ENCODE measurements at places on chromosomes 16 and 17.

DNA sequence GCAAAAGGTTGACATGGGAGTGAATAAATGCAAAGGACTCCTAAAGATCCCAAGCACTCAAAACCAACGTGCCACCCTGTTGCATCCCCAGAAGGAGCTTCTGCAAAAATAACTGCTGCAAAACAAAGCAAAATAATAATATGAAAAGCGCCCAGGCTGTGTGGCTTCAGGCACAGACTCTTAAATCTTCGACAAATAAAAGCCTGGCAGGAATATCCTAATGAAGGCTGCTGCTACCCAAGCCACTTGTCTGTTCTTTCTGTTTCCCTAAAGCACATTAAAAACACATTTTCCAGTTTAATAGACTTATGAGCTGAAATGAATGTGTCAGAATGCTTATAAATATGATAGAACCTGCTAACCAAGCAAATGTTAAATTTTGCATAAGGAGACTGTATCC, 154.0 kb downstream of the SLC39A11 start:
- DNase-seq: no peak

DNA sequence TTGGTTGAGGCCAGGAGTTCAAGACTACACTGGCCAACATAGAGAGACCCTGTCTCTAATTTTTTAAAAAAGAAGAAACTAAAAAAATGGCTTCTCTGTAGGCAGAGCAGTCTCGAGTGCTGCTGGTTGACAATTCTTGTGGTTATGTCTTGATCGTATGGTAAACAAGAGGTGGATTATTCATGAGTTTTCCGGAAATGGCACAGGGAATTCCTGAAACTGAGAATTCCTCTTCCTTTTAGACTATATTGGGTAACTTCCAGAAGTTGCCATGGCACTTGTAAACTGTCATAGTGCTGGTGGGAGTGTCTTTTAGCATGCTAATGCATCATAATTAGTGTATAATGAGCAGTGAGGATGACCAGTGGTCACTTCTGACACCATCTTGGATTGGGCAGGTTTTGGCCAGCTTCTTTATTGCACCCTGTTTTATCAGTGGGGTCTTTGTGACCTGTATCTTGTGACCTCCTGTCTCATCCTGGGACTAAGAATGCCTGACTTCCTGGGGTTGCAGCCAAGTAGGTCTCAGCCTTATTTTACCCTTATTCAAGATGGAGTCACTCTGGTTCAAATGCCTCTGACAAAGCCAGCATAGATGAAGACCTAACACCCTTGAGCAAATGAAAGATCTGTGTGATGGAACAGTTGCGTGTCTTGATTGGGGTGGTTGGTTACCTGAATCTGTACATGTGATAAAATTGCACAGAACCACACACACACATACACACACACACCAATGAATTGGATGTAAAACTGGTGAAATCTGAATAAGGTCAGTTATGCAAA, 30.2 kb downstream of the BMERB1 start:
- no peak for DNase-seq

GRCh38 chr17:47335101-47335936, 11.6 kb downstream of the EFCAB13 start:
- no peak for DNase-seq

- DNase-seq: no peak
Observed at GRCh38 chr16:19478505-19478904, 43.4 kb downstream of the GDE1 start.

DNA sequence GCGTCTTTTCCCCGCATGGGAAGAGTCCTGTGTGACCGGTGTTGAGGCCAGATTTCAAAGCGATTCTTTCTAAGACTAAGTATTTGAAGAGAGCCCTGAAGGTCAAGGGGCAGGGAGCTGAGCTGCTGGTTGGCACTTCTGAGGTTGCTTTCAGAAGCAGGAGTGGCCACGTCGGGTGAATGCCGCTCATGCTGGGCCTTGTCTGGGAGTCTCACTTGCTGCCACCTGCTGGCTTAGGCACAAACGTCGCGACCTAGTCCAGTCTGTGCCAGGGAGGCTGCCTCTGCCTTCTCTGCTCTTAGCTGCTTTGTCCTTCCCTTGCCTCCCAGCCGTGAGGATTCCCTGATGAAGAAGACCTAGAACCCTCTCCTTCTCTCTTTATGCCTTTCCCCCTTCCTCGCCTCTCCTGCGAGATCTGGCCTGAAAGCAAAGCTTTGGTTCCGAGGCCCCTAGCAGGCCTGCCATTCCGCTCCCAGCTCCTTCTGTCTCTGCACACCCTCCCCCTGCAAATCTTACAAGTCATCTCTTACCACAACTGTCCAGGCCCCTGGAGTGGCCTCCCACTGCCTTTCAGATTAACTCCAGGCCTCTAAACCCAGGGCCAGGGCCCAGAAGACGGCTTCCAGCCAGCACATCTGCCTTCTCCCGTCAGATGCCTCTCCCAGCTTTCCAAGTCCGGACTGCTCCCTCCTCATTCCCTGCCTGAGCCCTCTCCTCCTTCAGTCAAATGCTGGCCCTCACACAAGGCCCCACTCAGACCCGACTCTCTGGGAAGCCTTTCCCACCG, 11.4 kb downstream of the CTNS start:
- peak; percentile 25 for DNase-seq

DNA sequence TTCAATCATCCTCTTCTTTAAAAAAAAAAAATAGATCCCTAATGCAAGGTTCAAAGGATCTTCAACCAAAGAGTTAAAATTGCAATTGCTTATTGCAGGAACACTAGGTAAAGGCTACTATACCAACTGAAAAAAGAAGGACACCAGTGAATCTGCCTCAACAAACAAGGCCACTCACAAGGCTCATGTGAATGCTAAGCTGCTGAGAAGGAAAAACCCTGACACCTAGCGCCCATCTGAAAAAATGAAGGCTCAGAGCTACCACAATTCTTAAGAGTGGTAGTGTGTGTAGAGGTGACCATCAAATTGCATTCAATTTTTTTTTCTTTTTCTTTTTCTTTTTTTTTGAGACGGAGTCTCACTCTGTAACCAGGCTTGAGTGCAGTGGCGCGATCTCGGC, 201.6 kb upstream of the C17orf78 start:
- DNase-seq: peak; percentile 65

DNA sequence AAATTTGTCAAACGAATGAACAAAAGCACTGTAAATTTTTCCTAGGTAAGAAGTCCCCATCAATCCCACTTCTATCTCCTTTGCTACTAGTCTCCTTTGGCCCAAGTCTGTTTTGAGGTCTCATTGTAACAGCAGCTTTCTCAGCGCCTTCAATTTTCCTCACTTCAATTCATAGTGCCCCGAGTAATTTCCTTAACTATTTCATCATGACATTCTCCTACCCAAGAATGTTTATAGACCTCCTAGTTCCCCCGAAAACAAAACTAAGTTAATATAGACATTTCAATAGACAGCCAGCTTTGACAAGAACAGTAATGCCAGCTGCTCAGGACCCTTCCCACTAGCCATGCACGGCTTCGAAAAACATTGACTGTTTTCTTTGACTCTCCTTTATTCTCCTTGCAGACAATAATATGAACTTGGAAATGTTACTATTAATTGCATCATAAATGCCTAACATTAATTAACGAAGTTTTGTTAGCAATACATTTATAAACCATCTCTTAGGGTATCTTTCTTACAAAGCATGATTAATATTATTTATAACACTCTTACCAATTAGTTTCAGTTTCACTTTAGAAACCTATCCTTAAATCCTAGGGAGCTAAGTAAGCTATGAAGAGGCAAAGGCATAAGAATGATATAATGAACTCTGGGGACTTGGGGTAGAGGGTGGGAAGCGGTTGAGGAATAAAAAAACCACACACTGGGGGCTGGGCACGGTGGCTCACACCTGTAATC, 22.8 kb downstream of the GLG1 start:
- DNase-seq: no peak

DNA sequence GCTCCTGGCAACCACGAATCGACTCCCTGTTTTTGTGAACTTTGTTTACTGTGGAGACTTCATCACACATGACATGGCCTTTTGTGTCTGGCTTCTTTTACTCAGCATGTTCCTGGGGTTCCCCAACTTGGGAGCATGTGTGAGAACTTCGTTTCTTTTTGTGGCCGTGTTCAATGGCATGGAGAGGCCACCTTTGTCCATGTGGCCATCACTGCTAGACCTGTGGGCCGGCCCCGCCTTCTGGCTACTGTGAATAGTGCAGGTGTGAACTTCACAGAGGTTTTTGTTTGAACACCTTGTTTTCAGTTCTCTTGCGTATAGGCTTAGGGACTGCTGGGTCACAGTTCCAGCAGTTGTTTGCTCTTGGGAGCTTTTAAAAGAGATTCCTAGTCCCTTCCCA, 5.7 kb upstream of the SLC38A8 start:
- no peak for DNase-seq

GRCh38 chr17:336110-337021, 16.2 kb downstream of the RPH3AL start:
- no peak for DNase-seq

DNA sequence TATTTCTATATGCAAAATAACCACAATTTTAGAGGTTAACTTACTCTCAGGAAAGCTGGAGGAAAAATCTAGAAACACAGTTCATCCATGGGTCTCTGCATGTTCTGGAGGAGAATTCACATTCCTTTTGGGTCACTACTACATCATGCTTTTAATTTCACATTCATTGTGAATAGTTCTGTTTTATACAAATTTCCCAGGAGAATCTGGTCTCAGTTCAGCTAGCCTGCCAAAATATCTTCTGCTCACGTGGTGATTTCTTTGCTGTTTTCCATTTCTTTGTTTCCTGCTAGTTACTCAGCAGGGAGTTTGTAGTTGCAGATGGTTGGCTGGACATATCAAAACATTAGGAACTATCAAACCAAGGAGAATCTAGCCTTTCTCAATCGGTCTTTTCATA, at the start of gene ABCA9:
TSS of gene ABCA9 (minus strand) at position 106 of the 400 bp plus-strand sequence. CDS start 9,801 bp downstream, outside the sequence.
- no peak for DNase-seq

GRCh38 chr17:77610972-77611521, 347.5 kb upstream of the TNRC6C start:
- DNase-seq: no peak

DNA sequence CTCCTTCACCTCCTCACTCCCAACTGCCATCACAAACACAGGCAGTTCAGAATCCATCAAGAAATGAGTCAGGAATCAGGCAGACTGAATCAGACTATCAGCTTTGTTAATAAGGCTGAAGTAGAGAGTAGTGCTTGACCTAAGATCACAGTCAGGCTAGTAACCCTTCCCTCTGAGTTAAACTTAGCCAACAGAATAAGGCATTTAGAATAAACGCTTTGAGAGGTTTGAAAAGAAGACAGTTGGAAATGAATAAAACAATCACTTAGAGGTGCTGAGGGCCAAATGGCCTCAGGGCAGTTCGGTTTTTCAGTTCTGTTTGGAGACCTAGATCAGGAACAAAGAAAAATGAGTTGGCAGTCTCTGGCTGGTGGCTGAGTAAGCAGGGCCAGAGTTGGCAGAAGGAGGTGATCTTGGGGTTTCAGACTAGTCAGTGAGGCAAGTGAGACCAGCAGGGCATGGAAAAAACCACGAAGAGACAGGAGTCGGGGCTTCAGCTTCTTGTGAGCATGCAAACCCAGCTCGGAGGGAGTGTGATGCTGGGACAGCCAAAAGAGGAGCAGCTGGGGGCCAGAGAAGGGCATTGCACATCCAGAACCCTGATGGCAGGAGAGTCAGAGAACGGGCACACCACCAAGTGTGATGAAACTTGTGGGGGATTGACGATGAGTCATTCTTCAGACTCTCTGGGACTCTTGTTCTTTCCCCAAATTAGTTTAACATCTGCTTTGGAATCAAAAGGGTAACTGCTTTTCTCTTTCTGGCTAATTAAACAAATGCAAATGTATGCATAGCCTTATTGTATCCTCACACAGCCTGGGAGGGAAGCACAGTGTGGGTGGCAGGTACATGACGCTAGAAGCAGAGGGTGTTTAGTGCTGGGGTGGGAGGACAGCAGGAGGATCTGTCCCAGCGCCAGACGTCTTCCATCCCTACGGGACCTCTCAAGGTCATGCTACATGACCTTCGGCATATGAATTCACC, 54.8 kb downstream of the SPECC1 start:
- peak; percentile 57 for DNase-seq

DNA sequence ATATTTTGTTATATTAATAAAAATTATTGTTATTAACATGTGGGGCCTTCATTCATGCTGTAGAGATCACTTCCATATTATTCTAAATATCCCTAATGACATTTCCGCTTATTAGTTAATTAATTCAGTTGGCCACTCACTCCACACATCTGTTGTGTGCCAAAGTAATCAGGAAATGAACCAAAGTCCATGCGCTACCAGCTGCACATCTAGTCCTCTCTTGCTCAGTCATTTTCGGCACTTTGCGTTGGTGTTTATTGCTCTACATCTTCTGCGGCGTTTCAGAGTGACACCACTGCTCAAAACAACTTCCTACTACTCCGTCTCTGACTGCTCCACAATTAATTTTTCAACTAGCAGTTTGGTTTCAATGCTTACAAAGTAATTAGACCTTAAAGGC, 101.4 kb upstream of the ZFHX3 start:
- DNase-seq: no peak

DNA sequence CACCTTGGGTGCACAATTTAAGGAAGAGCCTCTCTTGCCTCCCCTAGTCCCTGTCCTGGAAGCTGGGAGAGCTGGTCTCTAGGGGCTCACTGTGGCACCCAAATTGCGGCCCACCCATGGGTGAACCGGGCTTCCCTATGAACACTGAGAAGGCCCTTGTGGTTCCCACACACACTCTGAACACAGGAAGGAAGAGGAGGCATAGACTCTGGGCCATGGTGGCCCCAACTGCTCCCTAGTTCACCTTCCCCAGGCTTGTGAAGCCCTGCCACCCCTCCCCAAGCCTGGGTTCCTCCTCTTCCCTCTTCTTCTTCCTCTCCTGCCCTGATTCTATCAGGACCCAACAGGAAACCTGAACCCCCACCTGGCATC, 10.5 kb downstream of the SREBF1 start:
- DNase-seq: no peak

DNA sequence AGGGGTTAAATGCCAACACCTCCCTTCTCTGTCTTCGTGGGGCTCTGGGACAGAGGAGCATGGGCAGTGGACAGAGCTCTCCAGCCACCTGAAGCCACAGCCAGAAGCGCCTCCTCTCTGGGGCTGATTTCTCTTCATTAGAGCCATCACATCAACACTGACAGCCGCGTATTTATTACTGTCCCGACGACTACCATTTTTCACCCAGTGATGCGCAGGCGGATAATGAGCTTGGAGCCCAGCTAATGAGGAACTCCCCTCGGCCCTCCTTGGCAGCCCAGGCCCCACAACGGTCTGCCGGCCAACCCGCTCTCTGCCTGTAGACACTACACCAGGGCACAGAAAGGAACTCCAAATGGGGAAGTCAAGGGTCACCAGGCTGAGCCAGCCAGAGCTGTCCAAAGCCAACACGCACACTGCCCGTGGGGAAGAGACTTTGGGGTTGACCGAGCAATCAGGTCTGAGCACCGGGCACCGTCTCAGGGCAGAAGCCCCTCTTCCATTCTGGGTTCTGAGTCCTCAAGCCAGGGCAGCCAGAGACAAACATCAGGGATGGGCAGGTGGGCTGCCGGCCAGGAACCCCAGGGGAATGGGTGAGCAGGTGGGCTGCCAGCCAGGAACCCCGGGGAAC, 13.2 kb downstream of the SDK2 start:
- no peak for DNase-seq

DNA sequence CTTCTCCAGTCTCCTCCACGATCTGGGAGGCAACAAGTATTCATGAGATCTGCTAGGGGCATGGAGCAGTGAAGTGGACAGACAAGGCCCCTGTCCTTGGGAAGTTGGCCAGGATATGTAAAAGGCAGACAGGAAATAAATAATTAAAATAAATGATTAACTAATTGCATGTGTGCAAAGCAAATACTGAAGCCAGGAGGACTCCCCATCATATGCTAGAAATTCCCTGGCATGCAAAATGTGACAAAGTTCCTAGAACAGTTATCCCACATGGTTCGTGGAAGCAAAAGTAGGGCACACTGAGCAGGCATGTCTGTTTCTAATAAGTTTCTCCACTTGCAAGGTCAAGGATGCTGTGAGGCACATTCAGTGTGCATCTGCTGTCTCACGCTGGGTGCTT, 86.8 kb downstream of the CDYL2 start:
- DNase-seq: no peak

Measured in dorsolateral prefrontal cortex (tissue), 122 donors.